ENCODE measurements at places on chromosomes 4 and X.

DNA sequence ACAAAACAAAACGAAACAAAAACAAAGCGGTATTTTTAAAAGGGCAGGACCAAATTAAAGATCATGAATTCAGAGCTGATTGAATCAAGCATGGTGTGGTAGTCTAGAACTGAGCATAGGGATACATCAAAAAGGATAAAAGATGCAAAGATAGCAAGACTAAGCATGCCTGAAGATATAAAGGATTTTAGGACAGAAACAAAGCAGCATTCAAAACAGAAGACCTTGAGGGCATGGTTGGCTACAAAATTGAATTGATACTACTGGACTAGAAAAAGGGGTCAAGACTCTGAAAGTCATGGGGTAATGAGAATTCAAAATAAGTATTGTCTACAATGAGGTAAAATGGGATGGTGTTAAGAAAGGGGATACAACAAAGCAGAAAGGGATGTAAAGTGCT lies 41.6 kb downstream of the RAB33A start:
- DNase-seq: no peak

DNA sequence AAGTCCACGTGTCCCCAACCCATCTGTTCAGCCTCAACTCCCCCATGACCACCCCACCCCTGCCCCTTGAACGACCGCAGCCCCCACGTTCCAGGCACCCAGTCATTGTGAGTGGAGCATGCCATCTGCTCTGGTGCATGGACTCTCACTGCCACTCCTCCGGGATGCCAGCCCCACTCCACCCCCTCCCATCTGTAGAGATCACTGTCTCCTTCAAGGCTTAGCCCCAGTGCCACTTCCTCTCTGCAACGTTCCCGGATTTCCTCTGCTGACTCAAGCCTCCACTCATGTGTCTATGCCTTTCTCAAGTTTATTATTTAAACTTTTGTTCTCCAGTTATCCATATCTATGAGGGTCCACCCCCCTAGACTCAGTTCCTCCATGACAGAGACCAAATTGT lies 54.0 kb downstream of the MAML3 start:
- no peak for DNase-seq

- no peak for DNase-seq
These were observed 89.0 kb downstream of the LUZP4 start for GRCh38 chrX:115378471-115378870.

DNA sequence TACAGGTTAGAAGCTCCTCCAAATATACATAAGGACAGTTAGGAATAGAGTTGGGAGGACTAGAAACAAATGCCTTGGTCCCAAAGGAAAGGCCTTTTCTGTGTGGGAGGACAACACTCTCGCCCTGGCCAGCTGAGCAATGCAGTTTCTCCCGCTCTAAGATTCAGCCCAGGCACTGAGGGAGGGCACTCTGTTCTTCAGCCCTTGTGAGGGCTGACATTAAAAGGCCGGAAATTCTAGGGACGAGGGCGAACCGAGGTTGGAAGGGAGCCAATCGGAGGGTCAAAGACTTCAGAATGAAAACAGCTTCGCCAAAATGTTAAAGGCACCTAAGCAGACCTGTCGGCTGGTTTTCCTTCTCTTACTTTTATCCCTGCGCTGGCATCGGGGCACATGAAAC lies 2.9 kb upstream of the PTCHD1 start:
- no peak for DNase-seq

GRCh38 chr4:141430686-141431085 lies 205.7 kb upstream of the IL15 start:
- DNase-seq: no peak

Data from stimulated activated CD8-positive, alpha-beta memory T cell treated with anti-CD3 and anti-CD28 coated beads, Interleukin-2, amount 100 ng/mL, for 1 hour (primary cell).